Cardiac muscle cell (in vitro differentiated cells and primary cell): ENCODE measurements at places on chromosomes 16 and 17. TPM values are rescaled to one million over a fixed set of nuclear protein-coding genes. Genes with fewer than 3 reads are reported as not detected.
A peak's percentile ranks its signal among the peaks of the same experiment; 100 is the strongest.

Gene WNK4
- total RNA-seq, result 0.04 and 1.6 TPM in 2 replicates

GRCh38 chr17:36910513-36910912 lies 26.8 kb upstream of the LHX1 start:
- no peak for DNase-seq

Gene TNK1
- 1.3 and 2.6 TPM in 2 replicates for total RNA-seq

Gene COG7
- total RNA-seq, result 9.7 and 23.5 TPM in 2 replicates

GRCh38 chr17:19945009-19945626 lies 32.5 kb downstream of the AKAP10 start:
- no peak for DNase-seq

DNA sequence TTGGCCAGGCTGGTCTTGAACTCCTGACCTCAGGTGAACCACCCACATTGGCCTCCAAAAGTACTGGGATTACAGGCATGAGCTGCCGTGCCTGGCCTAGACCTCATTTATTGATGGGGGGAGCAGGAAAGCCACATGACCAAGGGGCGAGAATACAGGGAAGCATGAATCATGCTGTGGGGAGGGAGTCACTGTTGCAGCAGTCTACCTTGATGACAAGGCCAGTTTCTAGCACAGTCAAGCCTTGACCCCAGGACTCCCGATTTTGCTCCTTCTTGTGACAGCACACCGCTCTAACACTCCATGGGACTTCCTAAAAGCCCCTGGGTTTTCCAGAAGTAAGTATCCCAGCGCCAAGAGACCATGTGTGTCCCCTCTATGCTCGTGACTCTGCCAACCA lies 42.9 kb upstream of the IRF8 start:
- DNase-seq, result no peak

GRCh38 chr17:35132099-35132498 lies 10.0 kb downstream of the NLE1 start:
- DNase-seq, result no peak

- peak; percentile 32 for DNase-seq
Measured at GRCh38 chr17:68507576-68507975, 4.7 kb upstream of the PRKAR1A start.

DNA sequence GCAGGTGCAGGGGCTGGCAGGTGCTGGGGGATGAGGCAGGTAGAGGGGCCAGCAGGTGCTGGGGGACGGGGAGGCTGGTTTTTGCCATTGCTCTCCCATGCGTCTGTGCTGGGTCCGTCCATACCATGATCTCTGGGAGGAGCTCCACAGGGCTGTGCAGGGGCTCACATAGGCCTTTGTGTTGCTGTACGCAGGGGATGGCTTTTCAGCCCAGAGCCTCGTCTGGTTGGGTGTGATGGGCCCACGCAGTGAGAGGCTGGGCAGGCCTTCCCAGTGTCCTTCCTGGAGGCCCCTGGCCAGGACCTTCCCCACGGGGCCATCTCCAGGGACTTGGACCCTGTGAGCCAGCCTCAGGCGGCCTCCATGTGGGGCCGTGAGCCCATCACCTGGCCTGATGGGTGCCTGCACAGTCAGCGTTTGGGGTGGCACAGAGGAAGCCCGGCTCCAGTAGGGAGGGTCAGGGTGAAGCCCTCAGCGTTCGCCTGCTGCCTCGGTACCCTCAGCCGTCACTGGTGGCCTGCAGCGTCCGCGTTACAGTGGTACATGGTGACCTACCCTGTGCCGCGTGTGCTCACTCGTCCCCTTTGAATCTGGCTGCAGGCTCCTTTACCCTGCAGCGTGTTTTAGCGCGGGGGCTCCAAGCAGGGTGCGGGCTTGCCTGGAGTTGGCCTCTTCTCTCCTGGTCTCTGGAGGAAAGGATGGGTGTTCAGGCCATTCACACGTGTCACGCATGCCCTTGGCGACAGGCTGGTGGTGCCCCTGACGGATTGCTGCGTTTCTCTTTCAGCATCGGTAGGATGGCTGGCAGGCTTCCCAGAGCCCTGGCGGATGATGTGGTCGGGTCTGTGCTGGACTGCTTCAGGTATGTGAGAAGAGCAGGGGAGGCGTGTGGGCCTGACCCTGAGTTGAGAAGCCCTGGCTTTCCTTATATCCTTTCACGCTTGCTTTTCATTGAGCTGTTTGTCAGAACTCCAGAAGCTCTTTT lies 30.6 kb downstream of the ZNF750 start:
- DNase-seq, result peak; percentile 31

DNA sequence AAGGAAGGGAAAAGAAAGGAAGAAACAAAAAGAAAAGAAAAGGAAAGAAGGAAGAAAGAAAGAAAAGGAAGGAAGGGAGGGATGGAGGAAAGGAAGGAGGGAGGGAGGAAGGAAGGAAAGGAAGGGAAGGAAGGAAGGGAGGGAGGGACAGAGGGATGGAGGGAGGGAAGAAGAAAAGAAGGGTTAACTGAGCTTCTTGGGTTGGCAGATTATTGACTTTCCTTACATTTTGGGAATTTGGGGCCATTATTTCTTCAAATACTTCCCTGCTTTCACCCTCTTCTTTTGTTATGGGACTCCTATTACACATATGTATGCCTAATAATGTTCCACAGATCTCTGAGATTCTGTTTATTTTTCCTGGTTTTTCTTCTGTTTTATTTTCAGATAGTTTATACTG lies 285.6 kb downstream of the KCNJ2 start:
- DNase-seq, result no peak

GRCh38 chr16:85600530-85601271 lies 12.4 kb upstream of the GSE1 start:
- no peak for DNase-seq

DNA sequence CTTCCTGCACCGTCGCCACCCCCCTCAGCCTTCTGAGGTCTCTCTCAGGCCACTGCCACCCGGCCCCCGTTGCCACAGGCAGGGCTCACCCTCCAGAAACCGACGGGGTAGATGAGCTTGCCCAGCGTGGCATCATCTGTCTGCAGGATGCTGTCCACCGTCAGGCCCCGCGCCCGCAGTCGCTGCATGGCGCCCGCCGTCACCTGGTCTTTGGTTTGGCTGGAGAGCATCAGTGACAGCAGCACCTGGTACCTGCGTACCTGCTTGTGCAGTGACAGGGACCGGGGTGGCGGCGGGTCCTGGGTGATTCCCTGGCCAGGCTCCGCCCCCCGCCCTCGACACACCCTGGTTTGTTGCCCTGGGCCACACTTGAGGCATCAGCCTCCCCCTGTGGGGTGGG lies 3.1 kb downstream of the NTHL1 start:
- DNase-seq, result no peak

Gene GP1BA
- not detected in 2 replicates for total RNA-seq
